ENCODE measurements at places on chromosomes 5 and 9.

GRCh38 chr5:882253-883183 is 10.1 kb downstream of the BRD9 start:
- no peak for DNase-seq

- no peak for DNase-seq
These were observed 289.1 kb downstream of the EBF1 start for GRCh38 chr5:158810615-158811014.

GRCh38 chr9:102069969-102070368 is 331.5 kb upstream of the GRIN3A start:
- DNase-seq: peak; percentile 83

GRCh38 chr5:118069452-118069851 is 918.9 kb downstream of the DTWD2 start:
- DNase-seq: no peak

GRCh38 chr5:31033295-31033694 is 160.2 kb upstream of the CDH6 start:
- DNase-seq: no peak

- no peak for DNase-seq
These were observed 10.9 kb downstream of the ZCCHC10 start for GRCh38 chr5:133015466-133015865.

Measured in MCF 10A (cell line).